ENCODE measurements at places on chromosomes 4 and X.

- DNase-seq: no peak
These were observed 979 bp downstream of the EFNB1 start for GRCh38 chrX:68829582-68830418.

DNA sequence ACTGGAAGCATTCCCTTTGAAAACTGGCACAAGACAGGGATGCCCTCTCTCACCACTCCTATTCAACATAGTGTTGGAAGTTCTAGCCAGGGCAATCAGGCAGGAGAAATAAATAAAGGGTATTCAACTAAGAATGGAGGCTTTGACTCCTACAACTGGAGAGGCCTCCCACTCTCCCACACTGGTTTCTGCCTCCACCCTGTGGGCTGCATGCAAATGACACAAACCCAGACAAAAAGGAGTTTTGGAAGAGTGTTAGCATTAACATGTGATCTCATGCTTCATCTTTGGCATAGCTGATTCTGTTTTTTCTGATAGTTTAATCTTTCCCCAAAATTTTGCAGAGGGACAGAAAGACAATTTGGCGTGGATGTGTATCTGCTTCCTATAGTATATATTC is 80.8 kb upstream of the IQCM start:
- DNase-seq: no peak

DNA sequence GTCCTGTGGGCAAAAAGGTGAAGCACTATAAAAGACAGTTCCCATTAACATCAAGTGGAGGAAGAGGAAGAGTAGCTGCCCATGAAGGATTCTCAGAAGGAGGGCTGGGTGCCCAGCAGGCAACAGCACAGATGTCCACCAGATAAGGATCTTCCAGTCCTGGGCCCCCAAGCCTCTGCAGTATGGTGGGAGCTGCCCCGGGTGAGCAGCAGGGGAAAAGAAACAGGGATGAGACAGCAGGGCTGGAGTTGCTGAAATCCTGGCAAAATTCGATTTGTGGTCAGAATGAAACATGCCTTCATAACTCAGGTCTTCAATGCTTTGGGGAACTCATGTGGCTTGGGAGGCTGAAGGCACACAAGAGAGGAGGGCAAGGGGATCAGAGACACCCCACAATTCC is 94.6 kb downstream of the RASL11B start:
- DNase-seq: peak; percentile 52

- no peak for DNase-seq
These were observed 247 bp upstream of the PPA2 start for GRCh38 chr4:105474099-105474518.

DNA sequence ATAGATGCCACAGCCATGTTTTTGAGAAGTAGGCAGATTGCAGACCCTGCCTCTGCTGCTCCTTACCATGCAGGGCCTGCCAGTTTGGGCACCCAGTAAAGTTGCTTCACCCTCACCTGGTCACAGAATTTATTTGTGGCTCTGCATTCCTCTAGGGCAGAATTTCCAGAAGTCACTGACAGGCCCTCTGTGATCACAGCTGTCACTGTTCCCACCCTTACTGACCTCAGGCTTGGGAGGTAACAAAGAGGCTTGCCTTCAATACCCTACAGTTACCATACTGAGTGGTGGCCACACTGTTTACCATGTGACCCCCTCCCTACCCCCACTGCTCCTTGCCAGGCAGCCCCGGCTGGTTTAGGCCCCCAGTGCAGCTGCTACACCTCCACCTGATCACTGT is 375.1 kb downstream of the SH3BGRL start:
- DNase-seq: no peak

GRCh38 chr4:121253961-121254360 is 89.8 kb upstream of the TNIP3 start:
- no peak for DNase-seq

GRCh38 chrX:153981231-153981630 is 8.7 kb downstream of the TMEM187 start:
- DNase-seq: no peak

DNA sequence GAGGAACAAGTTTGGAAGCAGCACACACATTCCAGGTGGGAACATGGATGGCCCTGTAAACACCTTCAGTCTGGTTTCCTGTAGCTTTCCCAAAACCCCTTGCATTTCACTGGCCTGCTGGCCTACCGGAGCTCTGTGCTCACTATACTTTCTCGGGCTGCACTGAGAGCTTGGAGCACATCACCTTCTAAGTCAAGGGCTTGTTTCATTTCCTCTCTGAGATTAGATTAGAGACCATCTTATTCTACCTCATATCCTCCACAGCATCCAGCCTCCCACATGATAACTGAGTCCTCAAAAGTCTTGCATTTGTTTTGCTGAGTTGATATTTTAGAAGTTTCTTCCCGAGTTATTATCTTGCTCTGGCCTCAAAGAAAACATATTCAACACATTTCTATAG is 147.7 kb downstream of the RASL11B start:
- DNase-seq: no peak

DNA sequence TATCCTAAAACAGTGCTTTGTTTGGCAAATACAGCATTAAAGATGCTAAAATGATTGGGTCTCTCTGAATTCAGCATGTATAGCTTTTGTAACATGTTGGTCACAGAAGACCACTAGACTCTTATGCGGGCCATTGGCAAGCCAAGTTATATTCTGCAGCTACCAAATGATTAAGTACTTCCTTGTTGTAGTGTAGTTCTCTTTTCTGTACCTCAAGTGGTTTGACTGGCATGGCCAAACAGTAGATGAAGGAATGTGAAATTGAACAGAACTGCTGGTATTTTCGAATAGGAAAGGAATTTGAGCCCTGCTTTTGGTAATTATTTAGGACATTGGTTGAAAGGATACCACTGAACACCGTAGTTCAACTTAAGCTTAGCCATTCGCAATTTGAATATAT is 193.9 kb upstream of the GPC4 start:
- DNase-seq: no peak

DNA sequence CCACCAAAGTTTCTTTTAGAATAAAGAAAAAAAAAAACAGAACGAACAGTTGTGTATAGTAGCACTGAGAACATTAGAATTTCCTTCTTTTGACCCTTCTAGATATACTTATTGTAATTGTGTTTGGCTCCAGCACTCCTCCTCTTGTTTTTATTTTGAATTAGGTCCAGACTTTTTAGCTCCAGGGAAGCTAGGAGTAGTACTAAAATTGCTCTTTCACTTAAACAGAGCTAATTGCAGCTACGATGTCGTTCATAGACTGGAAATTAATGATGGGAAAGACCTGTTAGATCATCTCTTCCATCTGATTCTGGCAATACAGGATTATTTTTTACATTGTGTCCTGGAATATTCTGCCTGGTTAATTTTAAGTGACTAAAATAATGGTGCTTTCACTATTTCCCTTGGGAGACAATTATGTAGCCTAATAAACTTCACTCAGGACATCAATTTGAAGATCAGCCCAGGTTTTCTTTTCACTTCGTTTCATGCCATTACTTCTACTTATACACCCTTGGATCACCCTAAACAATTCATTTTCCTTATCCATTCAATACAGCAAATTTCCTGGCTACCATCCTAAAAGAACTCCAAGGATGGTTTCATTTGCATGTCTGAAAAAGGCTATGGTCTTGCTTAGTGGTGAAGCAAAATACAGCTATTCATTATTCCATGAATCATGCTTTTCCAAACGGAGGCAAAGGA is 480.8 kb upstream of the TECRL start:
- no peak for DNase-seq

- DNase-seq: no peak
These were observed 7.6 kb downstream of the TIGD4 start for GRCh38 chr4:152771741-152772533.

- DNase-seq: no peak
These were observed 67.0 kb downstream of the AASDH start for GRCh38 chr4:56320293-56320692.

DNA sequence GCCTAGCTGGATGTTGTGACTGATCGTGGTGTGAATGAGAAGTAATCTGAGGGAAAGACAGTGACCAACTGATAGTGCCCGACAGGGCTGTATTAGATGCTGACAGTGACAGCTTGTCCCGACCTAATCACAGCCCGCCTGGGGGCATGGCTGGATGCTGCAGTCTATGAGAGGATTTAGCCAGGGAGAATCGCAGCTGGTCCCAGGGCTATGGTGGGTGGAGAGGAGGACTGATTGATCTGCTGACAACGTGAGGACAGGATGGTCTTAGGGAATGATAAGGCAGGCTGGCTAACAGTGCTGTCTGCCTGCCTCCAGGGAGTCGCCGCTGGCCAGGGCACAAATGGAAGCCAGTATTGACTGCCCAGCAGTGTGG is 621 bp upstream of the SUV39H1 start:
- peak; percentile 4 for DNase-seq

DNA sequence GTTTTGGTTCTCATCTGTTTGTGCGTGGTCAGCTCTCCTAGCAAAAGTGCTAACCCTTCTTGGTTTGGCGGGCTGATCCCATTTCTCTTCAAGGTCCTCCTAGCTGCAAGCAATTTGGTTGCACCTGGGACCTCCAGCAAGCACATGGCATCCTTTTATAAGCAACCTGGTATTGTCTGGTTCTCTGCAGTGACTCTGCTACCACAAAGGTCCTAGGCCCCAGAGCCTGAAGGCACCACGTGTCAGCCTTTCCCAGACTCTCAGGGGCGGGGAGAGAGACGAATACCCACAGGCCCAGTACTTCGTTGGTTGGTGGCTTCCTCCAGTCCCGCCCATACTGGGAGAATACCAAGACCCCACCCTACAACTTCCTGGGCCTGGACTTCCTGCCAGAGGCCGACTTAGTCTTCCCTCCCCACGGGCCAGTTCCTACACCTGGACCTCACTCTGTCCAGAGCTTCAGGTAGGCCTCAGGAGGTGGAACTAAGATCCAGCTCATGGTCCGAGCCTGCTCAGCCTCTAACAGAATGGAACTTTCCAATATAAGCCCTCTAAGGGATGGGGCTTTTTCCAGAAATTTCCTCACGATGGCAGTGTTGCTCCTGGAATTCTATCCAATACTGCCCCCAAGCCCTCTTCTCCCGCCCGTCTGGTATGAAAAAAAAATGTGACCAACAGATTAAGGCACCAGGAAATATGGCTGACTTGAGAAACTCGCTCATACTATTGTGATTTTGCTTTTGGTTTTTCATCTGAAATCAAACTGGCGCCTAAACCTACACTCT is 192.5 kb upstream of the STK26 start:
- peak; percentile 88 for DNase-seq

DNA sequence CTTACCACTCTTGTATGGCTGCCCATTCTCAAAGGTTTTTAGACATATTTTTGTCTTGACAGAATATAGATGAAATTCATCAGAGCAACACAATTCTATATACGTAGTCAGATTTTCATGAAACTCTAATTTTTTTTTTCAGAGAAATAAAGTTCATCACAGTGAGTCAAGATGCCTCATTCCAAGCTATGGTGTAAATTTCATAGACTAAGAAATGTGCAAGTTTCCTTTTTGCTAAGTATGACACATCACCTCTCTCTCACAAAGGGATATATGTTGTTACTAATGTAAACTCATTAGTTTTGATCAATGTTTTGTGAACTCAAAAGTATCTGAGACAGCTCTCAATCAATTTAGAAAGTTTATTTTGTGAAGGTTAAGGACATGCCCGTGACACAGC is 60.4 kb upstream of the ATXN3L start:
- no peak for DNase-seq

DNA sequence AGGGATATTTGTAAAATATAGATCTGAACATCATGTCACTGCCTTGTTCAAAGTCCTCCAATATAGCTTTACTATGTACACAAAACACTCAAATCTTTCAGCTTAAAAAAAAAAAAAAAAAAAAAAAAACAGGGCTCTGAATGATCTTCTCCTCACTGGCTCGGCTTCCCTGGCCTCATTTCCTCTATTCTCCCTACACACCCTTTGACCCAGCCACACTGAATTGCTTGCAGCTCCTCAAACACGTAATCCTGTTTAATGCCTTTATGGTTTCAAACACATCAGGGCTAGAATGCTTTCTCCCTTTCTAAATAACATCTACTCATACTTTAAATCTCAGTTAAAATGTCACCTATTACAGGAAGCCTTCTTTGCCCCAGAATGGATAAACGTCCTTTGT is 60.8 kb downstream of the MTMR8 start:
- DNase-seq: no peak

DNA sequence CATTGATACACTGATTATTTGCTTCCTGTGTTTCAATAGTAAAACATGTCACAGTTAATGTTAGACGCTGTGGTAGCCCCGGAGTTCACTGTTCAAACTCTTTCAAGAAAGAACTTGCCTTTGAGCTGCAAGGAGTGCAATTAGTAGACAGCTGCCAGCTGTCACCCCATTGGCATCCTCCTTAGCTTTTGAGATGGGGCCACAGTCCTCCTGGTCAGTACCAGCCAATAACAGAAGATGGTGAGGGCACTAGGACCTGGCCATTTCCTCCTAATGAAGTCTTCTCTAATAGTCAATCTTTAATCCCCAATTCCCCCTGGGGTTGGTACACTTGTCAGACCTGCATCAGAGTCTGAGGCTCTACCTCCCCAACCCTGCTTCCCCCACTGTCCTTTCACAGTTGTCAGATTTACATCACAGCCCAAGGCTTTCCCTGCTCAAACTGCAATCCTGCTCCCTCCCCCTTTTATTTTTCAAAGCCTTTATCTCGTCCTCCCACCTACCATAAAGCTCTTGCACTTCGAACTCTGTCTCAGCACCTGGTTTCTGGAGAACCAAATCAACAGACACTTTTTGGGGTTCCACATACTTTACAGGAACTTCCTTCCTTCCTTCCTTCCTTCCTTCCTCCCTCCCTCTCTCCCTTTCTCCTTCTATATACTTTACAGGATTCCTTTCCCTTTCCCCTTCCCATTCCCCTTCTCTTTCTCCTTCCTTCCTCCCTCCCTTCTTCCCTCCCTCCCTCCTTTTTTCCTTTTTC is 182.0 kb downstream of the RASL11B start:
- DNase-seq: no peak

GRCh38 chrX:120358737-120359456 is 3.0 kb upstream of the ATP1B4 start:
- no peak for DNase-seq

GRCh38 chr4:185920171-185920570 is 108.2 kb upstream of the SORBS2 start:
- DNase-seq: no peak

GRCh38 chr4:87521757-87522374 is 7.3 kb downstream of the SPARCL1 start:
- no peak for DNase-seq

- no peak for DNase-seq
These were observed 127.5 kb upstream of the BMP3 start for GRCh38 chr4:80903020-80903419.

- no peak for DNase-seq
These were observed 350.2 kb downstream of the AFF2 start for GRCh38 chrX:148850631-148851030.

DNA sequence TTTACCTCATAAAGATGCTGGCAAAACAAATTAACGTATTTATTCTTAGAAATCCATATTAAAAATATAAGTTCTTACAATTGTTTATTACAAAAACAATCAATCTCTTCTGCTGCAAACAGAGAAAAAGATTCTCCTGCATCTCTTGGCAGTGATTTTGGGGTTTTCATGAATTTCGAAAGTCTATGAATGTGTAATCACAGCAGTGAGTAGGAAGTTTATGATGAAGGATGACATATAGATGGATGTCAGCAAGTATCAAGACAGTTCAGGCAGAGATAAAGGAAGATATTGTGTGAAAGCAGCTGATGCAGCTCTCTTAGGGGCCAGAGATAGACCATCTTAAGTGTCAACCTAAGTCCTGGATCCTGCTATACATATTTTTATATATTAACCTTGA is 196.9 kb upstream of the BANK1 start:
- no peak for DNase-seq

GRCh38 chr4:41172786-41173185 is 41.6 kb downstream of the APBB2 start:
- DNase-seq: no peak

GRCh38 chr4:95546866-95547714 is 1.7 kb downstream of the UNC5C start:
- no peak for DNase-seq

GRCh38 chrX:19204636-19205035 is 82.4 kb upstream of the ADGRG2 start:
- DNase-seq: no peak

All from SK-N-DZ (cell line).